ENCODE measurements at places on chromosomes 11 and 22.
A peak's percentile ranks its signal among the peaks of the same experiment; 100 is the strongest.

DNA sequence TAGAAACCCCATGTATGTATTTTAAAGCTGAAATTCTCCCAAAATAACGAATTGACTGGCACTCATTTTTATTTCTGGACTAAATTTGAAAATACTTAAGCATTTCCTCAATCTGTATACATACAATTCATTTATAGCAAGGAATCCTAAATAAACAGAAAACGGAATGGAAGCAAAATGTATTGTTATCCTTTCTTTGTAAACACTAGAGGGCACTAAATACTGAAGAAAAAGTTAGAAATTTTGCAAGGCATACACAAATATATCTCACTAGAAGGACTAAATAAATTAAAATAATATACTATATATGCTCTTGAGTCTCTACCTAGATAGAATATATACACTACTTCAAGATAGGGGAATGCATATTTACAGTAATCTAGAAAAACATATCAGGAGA lies 23.1 kb upstream of the ANO5 start:
- peak; percentile 11 for DNase-seq

DNA sequence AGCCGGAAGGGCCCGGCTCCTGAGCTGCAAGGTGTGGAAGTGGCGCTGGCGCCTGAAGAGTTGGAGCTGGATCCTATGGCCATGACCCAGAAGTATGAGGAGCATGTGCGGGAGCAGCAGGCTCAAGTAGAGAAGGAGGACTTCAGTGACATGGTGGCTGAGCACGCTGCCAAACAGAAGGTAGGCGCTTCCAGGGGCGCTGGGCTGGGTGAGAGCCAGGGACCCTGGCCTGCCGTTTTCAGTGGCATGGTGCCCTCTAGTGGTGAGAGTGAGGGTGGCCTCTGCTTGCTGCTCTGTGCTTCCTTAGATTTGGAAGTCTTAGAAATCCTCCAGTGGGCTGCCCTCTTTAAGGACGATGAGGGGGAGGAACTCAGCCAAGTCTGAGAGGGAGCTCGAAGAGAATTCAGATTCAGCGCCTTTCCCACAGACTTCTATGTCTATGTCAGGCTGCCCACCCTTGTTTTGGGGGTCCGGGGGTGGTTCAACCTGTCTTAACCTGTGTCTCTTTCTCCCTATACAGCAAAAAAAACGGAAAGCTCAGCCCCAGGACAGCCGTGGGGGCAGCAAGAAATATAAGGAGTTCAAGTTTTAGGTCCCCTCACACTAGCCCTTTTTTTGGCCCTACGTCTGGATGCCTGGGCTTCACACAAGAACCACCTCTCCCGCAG lies 1.8 kb upstream of the PACS1 start:
- DNase-seq = peak; percentile 67

DNA sequence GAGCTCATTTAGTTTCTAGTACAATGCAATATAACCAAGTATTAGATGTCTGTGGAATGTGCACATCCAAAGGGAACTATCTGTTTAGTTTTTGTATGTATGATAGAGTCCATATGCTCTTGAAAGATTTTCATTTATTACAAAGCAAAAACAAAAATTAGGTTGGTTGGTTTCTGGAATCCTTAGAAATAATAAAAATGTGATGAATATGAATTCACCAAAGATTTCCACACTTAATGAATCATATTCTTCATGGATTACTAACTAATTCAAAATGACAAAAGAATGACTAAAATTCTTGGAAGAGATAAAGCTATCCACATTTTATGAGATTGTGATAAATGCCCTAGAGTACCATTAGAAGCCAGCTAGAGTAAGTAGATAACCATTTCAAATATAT lies 261.1 kb downstream of the SBF2 start:
- DNase-seq = no peak

DNA sequence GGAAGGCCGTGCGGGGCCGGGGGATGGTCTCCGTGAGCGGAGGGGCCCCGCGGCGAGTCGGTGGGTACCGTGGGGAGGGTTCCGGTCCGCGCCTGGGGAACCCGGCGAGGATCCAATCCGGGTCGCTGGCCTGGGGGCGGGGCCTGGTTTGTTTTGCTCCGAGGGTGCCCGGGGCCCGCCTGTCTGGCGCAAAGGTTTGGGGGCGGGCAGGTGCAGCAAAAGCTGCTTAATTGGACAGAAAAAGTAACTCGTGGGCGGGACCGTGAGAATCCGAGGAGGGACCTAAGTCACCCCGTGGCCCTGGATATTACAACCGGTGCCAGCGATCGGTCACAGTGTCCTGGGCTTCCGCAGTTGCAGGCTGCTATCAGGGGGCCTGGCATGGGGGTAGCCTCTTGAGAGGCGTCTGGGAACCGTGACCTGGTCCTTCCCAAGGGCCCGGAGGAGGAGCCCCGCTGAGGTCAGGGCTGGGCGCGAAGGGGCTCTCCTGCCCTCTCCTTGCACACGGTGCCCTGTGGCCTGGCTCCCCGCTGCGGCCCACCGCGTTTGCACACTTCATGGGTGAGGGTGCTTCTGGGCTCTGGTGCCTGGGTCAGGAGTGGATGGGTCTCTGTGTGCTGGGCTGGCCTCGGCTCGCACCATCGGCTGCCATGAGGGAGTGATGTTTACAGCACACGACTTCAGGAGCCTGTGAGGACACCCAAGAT lies 1.4 kb downstream of the PNPLA2 start:
- peak; percentile 92 for DNase-seq

GRCh38 chr11:44530413-44531115 lies 34.9 kb upstream of the CD82 start:
- DNase-seq = no peak

GRCh38 chr11:44711113-44711786 lies 15.5 kb upstream of the TSPAN18 start:
- no peak for DNase-seq

GRCh38 chr11:72326151-72326848 lies 82.3 kb upstream of the PHOX2A start:
- no peak for DNase-seq

GRCh38 chr11:43785318-43785717 lies 95.3 kb upstream of the ALKBH3 start:
- DNase-seq = no peak

GRCh38 chr22:22928666-22929380 lies 41.2 kb downstream of the IGLL5 start:
- no peak for DNase-seq

DNA sequence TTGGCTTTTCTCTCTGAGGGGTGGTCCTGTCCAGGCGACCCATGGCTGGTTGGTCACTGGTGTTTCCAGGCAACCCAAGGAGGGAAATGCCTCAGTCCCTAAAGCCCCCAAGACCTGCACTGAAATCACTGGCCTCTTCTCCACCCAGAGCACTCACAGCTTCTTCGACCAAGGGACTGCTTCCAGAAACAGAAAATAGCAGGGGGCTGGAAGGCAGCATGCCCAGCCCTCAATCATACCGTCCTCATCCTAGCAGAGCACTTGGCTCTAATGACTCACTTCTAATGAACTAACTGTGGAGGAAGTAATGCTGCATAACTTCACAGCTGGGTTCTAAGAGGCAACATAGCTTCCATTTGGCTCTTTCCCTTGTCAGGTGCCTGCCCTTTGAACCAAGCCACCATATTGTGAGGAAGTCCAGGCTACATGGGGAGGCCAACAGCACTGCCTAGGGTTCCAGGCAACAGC lies 27.6 kb downstream of the DKK3 start:
- DNase-seq = no peak

- no peak for DNase-seq
These were observed 10.7 kb downstream of the CWF19L2 start for GRCh38 chr11:107446822-107447431.

DNA sequence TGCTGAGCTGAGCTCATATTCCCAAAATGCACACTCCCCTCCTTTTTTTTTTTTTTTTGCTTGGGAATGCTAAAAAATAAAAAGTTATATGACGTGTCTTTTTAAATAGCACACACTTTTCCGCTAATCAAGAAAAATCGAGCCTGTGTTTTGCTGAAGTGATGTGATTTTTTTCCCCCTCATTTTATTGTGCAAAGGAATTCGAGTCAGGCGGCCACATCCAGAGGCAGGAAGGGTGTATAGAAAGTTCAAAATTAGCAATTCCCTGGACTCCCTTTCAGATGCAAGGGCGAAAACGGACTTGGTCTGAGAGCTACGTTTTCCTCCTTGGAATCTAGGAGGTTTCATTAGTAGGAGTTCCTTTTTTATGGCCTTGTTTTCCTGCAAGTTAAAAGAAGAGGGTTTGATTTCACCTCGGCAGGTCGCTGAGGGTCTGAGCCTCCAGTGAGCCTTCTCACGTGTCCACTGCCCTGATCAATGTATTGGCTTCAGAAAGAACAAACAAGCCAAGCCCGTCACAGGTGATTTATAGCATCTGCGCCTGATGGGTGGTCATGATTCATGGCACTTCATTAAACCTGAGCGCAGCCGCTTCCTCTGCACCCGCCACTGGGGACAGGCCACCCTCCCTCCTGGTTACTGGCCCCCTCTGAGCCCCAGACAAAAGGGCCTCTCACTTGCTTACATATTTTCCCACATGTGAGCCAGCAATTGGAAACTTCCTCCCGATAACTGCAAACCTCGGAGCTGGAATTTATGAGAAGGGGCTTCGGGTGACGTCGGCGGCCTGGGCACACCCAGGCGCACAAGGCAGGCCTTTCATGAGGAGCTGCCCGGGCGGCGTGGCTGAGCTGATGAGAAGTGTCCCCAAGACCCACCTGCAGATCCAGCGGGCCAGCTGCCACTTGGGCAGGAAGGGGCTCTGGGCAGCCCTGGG lies 64.4 kb upstream of the LINC01488 start:
- no peak for DNase-seq

DNA sequence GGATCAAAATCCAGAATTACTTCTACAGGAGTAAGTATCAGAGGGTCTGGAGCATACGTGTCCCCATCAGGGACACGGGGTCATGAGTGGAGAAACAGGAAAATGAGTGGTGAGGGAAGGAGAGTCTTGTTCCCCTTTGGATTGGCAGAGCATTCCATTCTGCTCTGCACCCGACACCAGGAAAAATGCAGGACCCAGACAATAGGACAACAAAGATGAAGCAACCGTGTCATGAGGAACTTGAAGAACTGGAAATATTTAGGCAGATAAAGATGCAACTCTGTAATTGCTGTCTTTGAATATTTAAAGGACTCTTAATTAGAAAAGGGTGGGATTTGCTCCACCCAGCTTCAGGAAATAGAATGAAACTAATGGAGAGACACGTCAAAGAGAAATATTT lies 89.0 kb upstream of the BLID start:
- DNase-seq = no peak

GRCh38 chr11:130520271-130520671 lies 71.8 kb downstream of the ADAMTS15 start:
- DNase-seq = no peak

- no peak for DNase-seq
These were observed 83.5 kb downstream of the CTTN start for GRCh38 chr11:70481625-70482528.

GRCh38 chr22:33381531-33382406 lies 323.6 kb upstream of the SYN3 start:
- DNase-seq = no peak

- DNase-seq = no peak
These were observed 37.1 kb downstream of the BCR start for GRCh38 chr22:23217171-23218052.

- no peak for DNase-seq
These were observed 11.5 kb upstream of the ZC3H12C start for GRCh38 chr11:110081462-110082376.

GRCh38 chr11:9028581-9028980 lies 24.8 kb upstream of the NRIP3 start:
- no peak for DNase-seq

GRCh38 chr11:119584193-119585042 lies 144.6 kb downstream of the NECTIN1 start:
- DNase-seq = peak; percentile 51

DNA sequence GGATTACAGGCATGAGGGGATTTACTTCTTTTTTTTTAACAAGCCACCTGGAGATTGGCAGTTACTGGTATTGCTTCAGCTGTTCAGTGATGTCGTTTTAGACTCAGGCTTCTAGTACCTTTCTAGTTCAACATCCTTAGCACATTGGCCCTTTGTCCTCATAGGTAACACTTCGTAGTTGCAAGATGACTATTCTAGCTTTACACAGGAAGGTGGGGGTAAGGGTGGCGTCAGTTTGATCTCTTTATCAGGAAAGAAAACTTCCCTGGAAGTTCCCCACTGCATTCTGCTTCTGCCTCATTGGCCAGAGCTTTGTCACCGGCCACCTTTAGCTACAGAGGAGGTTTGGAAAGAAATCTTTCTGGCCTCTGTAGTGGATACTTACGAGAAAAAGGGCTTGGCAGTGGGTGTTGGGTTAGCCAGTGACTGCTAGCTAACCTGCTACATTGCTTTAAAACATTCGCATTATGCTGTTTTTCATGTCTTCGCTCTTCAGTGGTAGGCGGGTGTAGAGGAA lies 40.7 kb downstream of the SFI1 start:
- DNase-seq = no peak

All from NCI-H2029 (cell line).